ENCODE measurements at places on chromosomes 4 and X.

GRCh38 chr4:112060212-112060611, 85.0 kb upstream of the FAM241A start:
- no peak for DNase-seq

DNA sequence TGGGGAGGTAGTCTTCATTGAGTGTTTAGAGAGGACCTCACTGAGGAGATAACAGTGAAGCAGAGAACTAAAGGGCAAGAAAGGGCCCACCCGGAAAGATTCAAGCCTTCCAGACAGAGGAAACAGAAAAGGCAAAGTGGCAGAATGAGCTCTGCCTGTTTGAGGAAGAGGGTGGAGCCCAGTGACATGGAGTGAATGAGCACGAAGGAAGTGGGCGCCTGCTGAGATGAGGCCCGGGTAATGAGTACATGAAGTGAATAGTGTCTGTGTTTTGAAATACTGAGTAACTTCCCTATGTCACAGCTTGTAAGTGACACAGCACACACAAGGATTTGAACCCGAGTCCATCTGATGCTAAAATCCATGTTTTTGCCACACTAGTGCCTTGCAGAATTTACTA, 32.5 kb upstream of the TLR2 start:
- peak; percentile 68 for DNase-seq

- peak; percentile 14 for DNase-seq
Observed at GRCh38 chrX:6226596-6227452, 1.8 kb downstream of the NLGN4X start.

- DNase-seq: no peak
Observed at GRCh38 chrX:68808686-68809357, 20.0 kb upstream of the EFNB1 start.

GRCh38 chr4:41719417-41719816, 29.1 kb downstream of the PHOX2B start:
- DNase-seq: no peak

GRCh38 chr4:89266128-89266527, 41.5 kb downstream of the GPRIN3 start:
- DNase-seq: no peak

DNA sequence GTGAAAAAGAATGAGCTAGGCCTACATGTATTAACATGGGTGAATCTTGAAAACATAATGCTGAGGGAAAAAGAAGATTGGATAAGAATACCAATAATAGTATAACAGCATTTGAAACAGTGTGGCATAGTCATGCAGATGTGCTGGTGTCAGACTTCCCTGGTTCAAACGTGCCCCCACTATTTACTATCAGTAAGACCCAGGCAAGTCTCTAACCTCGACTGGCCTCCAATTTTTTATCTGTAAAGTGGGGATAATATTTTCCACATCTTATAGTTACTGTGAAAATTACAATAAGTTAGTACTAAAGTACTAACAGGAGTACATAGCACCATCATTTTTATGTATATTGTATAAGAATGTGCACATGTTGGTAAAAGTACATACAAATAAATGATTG, 17.0 kb upstream of the SLAIN2 start:
- DNase-seq: no peak
